Pancreas (tissue), 10 donors: ENCODE measurements at places on chromosomes 11 and 22. TPM values are rescaled to one million over a fixed set of nuclear protein-coding genes. Genes with fewer than 3 reads are reported as not detected.

- no peak for DNase-seq
Observed at GRCh38 chr22:26476705-26477340, 6.8 kb downstream of the HPS4 start.

- no peak for DNase-seq
Observed at GRCh38 chr11:596374-596773, 19.4 kb downstream of the IRF7 start.

DNA sequence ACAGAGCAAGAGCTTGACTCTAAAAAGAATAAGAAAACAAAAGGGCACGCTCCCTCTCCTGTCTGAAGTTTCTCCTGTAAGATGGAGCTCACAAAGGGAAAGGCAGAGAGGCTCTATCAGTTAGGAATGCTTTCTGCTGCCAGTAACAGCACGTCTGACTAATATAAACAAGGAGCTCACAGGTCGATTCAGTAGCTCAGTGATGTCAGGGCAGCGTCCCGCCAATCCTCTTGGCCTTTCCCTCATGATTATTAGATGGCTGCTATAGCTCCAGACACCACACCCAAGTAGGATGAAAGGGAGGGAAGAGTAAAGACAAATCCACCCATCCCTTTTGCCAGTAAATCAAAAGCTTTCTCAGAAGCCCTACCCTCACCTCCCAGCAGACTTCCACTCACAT, 51.3 kb upstream of the HMGXB4 start:
- DNase-seq: no peak

DNA sequence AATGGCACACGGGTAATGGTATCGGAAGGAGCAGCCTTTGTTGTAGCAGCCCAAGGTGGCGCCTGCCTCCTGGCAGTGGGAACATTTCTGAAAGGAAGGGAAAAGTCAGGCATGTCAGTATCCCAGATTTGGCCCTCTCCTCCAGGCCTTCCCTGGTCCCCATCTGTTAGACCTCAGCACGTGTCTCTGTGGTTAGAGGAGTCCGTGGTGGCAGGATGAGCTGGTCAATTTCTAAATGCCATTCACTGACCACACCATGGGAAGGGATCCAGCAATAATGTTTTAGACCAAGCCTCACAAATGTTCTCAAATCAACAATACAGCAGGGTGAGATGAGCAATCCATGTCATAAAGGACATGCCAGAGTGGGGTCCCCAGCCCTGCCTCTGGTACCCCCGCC, 49.0 kb upstream of the CYP2D6 start:
- DNase-seq: no peak

- no peak for DNase-seq
Observed at GRCh38 chr11:2570211-2570811, 125.5 kb downstream of the KCNQ1 start.

DNA sequence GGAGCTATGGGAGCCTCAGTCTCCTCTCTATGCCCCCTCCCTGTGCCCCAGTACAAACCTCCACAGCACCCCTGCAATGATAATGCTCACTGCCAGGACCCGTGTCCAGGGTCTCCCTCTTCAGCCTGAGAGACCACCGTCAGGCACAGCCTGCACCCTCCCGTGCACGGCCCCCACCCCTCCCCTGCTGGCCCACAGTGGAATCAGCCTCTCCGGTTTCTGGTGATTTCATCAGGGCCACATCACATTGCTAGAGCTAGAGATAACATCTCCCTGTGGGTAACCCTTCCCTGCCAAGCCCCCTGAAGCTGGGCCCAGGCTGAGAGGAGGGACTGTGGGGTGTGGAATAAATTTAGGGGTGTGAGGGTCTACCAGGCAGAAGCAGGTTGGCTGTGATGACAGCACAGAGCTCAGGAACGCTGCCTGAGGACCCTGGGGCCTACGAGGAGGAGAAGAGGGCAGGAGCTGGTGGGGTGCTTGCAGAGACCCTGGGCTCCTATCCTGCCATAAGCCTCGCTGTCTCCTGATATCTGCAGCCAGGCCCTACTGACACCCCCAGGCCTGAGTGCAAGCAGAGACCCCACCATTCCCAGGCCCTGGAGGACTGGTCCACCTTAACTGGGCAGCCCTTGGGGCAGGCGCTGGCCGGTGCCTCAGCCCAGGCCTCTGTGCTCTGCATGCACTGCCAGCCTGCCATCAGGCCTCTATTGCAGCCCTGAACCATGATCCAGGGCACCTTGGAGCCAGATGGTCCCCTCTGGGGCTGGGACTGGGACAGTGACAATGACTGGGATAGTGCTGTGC, at the start of gene KLHDC7B:
Gene KLHDC7B (plus strand): TSS at position 378 of the 804 bp plus-strand sequence. CDS start 345 bp downstream, at position 723.
- no peak for DNase-seq

DNA sequence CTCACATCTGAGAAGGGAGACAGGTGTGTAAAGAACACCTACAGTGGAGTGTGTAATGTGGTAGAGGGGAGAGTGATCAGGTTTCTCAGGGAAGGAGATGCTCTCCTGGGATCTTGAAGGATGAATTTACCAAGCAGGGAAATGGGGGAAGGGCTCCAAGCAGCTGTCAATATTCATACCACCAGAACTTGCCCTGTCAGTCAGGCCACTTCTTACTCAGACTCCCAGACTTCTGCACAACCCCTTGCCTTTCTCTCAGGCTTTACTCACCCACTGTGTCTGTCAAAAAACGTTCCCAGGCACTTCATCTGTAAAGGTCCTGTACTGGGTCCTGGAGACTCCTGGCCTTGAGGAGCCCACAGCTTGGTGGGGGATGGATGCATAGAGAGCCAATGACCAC, 14.0 kb upstream of the FCHSD2 start:
- no peak for DNase-seq

DNA sequence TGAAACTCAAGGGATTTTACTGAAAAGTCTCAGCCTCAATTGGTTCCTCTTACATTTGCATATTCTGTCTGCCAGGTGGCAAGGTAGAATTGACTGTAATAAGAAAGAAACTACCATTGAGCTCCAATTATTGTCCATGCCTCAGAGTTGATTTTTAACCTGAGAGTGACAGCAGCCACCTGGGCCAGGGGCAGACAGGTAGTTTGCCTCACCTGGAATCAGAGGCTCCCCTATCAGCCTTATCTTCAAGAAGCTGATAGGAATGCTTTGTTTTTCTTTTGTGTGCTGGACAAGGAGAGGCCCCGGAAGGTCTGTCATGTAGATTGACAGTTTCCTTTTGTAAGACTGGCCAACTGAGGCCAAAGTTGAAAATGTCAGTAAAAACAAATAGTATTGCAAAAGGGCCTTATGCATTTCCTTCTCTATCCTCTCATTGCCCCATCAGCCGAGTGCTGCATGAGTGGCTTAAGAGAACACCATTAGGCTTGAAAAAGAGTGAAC, 34.1 kb downstream of the CD44 start:
- DNase-seq: peak; percentile 66

- DNase-seq: no peak
Observed at GRCh38 chr22:25777870-25778269, 35.9 kb downstream of the MYO18B start.

- DNase-seq: no peak
Observed at GRCh38 chr11:116716621-116717020, 56.2 kb downstream of the BUD13 start.

SMC1B gene
- total RNA-seq: 0.06 TPM

DNA sequence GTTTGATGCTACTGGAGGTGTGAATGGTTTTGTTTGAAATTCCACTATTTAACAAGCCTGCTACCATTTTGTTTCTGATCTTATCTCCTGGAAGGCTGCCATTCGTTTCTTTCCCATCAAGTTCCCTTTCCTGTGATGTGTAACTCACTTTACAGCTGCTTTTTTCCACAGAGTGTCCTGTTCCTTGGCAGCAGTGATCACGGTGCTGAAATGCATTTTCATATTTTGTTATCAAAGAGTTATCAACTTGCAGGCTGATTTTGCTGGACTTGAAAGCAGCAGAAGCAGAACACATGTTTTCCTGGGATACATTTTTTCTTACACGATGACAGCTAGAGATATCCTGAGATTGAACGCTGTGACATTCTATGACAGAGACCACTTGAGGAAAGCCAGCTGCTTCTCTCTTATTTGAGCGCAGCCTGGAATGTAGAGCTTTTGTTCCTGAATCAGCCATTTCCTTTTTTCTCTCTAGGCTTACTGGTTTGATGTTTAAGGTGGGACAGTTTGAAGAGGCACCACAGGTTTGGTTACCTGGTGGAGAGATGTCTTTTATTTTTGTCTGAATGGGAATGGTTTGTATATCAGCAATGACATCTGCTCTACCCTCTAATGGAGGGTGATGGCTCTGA, 34.7 kb downstream of the PRR14L start:
- no peak for DNase-seq

- no peak for DNase-seq
Observed at GRCh38 chr11:71169313-71169712, 83.1 kb downstream of the SHANK2 start.

DNA sequence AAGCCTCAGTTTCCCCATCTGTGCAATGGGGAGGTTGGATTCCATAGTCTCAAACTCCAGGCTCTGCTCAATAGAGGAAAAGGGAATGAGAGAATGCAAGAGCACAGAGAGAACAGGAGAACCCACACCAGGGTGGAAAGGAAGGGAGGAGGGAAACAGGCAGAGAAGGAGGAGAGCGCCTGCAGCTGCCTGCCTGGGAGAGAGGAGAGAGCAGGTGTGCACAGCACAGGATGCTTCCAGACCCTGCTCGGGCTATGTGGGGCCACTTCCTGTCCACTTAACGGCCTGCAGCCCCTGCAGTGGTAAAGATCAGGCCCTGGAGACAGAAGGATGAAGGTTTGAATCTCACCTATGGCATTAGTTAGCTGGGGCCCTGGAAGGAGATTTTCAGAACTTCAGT, 12.3 kb downstream of the LRRC32 start:
- no peak for DNase-seq

- DNase-seq: no peak
Observed at GRCh38 chr11:120815319-120816100, 208.4 kb upstream of the TBCEL start.

MAJIN gene
- not detected for total RNA-seq

SERHL2 gene
- 2.0 TPM for total RNA-seq

DNA sequence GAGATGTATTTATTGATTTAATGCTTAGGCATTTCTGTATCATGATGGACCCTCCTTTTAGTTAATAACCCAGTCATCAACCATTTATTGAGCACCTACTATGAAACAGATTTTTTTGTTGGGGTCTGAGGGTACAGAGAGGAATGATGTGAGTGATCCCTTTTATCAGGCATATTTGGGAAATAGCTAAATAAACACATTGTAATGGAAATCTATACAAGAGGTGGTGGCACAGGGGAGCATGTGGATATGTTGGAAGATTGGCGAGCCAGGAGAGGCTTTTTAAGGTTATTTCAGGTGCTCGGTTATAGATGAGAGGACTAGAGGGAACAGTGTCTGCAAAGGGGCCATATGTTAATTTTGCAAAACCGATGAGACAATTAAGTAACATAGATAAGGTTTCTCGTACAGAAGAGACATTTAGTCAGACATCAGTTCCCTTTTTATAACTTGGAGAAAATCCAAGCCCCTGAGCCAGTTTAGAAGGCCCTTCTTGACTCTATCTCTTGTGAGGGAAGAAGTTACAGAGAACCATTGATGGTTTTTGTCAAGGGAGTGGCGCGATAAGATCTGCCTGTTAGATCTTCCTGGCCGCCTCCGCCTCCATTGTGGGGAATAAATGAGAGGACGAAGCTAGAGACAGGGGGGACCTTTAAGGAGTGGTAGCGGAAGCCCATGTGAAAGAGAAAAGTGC, 2.0 kb downstream of the ATXN10 start:
- no peak for DNase-seq

DGCR6 gene
- total RNA-seq: 4.1 TPM

- no peak for DNase-seq
Observed at GRCh38 chr11:96187822-96188221, 155.2 kb downstream of the MAML2 start.

GRCh38 chr11:19698493-19699292, 13.9 kb upstream of the NAV2 start:
- no peak for DNase-seq
